Hepatocyte (in vitro differentiated cells): ENCODE measurements at places on chromosomes 5 and 9. TPM values are rescaled to one million over a fixed set of nuclear protein-coding genes. Genes with fewer than 3 reads are reported as not detected.

EPB41L4B gene
- 11.1 and 12.2 TPM in 2 replicates for polyA plus RNA-seq

LHX2 gene
- polyA plus RNA-seq = 0.19 TPM in 1 of 2 replicates, not detected in the other

SOWAHA gene
- polyA plus RNA-seq = 3.1 and 6.8 TPM in 2 replicates

CRHBP gene
- 0.37 and 0.77 TPM in 2 replicates for polyA plus RNA-seq

AOPEP gene
- 81.3 and 82.8 TPM in 2 replicates for polyA plus RNA-seq

SAP30L gene
- polyA plus RNA-seq = 39.4 and 45.6 TPM in 2 replicates

LRRC70 gene
- 0.30 and 1.2 TPM in 2 replicates for polyA plus RNA-seq

SEMA5A gene
- 10.7 and 14.8 TPM in 2 replicates for polyA plus RNA-seq

RANBP17 gene
- polyA plus RNA-seq = 11.7 and 14.3 TPM in 2 replicates

ADAMTS19 gene
- 1.8 and 2.2 TPM in 2 replicates for polyA plus RNA-seq

SLC25A25 gene
- polyA plus RNA-seq = 40.1 and 51.0 TPM in 2 replicates

LCN15 gene
- 0.85 and 1.4 TPM in 2 replicates for polyA plus RNA-seq

C9orf153 gene
- not detected in 2 replicates for polyA plus RNA-seq

AMBP gene
- 664 and 833 TPM in 2 replicates for polyA plus RNA-seq

UIMC1 gene
- polyA plus RNA-seq = 12.6 and 22.3 TPM in 2 replicates

GLDC gene
- polyA plus RNA-seq = 9.7 and 15.6 TPM in 2 replicates
